ENCODE measurements at places on chromosomes 7 and 10.
A peak's percentile ranks its signal among the peaks of the same experiment; 100 is the strongest.

- DNase-seq, result no peak
These were observed 417.0 kb downstream of the CALN1 start for GRCh38 chr7:71995111-71995510.

- no peak for DNase-seq
These were observed 91.5 kb downstream of the GSDME start for GRCh38 chr7:24665564-24666294.

- DNase-seq, result no peak
These were observed 47.6 kb downstream of the BMS1 start for GRCh38 chr10:42830237-42830636.

DNA sequence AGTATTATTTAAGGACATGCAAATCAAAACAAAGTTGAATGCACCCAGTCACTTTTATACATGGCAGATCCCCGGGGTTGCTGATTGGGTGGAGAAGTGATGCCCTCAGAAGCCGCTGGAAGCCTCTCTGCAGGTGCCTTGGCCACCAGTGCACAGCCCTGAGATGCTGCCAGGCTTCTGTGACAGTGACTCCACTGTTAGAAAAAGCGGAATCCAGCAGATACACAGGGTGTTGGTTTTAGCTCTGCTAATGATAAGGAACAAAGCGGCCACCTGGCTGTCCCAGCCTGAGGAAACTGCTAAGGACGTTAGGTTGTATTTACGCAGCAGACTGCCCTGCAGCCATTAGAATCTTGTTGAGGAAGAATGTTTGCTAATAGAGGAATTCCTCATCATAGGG is 47.5 kb downstream of the JAKMIP3 start:
- no peak for DNase-seq

DNA sequence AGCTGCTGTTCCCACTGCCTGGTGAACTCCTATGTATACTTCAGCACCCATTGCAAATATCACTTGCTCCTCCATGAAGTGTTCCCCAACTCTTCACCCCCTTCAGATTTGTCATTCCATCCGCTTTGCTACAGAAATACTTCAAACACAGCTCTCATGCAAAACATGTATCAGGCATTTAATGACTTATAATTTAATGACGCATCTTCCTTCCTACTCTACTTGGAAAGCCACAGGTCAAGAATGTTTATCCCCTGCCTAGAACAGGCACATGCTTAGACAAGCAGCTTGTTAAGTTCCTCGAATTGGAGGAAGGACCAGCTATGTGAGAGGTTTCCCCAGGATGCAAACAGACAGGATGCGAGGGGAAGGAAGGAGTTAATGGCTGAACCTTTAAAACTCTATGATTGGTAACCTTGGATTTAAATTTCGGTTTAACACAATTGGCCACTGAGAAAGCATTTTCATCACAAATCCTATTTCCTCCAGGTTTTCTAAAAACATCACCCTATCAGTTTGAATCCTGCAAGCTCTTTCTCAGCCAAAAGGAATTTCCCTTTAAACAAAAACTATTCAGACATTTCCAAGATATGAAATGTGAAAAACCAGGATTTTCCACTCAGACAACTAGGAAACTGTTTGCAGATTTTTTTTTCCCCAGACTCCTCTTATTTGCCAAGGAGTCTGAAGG is 11.5 kb downstream of the CREB3L2 start:
- peak; percentile 94 for DNase-seq

GRCh38 chr10:97096261-97097083 is 89.3 kb downstream of the SLIT1 start:
- DNase-seq, result no peak

GRCh38 chr7:150369748-150370501 is 1.3 kb downstream of the REPIN1 start:
- DNase-seq, result no peak

DNA sequence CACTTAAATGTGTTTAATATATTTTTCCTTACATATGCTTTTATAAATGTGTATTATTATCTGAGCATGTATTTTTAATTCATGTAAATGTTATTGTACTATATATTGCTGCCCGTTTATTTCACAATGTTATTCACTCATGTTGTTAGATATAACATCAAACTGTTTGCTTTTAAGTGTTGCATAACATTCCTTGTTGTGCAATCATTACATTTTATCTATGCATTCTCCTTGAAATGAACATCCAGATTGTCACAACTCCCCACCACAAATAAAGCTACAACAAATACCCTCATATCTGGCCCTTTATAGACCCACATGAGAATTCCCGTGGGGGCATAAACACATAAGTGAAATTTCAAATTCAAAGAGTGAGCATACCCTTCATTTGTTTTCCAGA is 264.2 kb downstream of the HPSE2 start:
- no peak for DNase-seq

DNA sequence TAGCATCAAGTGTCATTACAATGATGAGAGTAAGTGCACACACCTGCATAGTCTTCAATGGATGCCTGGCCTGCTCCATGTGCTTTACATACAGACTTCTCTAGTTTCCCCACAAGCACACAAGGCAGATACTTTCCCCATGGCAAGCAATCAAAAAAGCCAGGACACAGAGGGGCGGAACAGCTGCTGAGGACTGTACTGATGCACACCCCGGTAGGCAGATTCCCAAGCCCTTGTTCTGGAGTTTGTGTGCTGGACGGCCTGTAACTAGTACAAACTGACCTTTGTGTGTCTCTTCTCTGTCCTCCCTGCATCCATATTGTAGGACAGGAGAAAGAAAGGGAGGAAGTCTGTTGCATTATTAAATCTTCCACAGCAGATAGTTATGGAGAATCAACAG is 25.8 kb downstream of the UBE2D4 start:
- no peak for DNase-seq

DNA sequence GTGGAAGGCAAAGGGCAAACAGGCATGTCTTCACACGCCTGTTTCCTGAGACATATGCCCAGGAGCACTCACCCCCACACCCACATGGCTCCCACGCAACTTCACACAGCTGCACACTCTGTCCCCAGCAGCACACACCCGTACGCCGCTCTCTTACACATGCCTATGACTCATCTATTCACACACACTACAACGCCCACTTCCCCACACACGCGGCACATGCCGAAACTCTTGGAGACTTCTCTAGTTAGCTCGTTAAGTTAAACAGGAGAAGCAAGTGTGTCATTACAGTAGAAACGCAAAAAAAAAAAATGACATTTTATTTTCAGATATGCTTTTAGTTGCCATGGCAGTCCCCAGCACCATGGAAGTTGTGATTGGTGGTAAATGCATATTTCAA is 6.7 kb downstream of the CALN1 start:
- no peak for DNase-seq

DNA sequence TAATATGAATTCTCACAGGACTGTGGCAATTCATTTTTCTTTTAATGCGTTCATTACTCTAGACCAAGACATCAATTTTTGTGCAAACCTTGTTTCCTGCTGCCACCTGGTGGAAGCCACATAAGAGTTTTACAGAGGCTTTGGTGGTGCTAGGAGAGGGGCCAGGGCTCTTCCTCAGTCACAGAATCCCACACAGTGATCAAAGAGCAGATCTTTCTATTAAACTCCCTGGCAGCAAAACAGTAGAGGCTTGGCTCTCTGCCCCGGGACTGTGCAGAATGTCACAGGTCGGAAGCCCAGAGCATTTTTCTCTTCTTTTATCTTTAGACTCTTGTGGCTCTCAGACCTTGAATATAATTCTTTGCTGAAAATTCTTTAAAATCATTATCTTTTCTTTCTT is 506.4 kb upstream of the C7orf33 start:
- peak; percentile 14 for DNase-seq

GRCh38 chr7:92669616-92670165 is 79.5 kb upstream of the FAM133B start:
- DNase-seq, result no peak

DNA sequence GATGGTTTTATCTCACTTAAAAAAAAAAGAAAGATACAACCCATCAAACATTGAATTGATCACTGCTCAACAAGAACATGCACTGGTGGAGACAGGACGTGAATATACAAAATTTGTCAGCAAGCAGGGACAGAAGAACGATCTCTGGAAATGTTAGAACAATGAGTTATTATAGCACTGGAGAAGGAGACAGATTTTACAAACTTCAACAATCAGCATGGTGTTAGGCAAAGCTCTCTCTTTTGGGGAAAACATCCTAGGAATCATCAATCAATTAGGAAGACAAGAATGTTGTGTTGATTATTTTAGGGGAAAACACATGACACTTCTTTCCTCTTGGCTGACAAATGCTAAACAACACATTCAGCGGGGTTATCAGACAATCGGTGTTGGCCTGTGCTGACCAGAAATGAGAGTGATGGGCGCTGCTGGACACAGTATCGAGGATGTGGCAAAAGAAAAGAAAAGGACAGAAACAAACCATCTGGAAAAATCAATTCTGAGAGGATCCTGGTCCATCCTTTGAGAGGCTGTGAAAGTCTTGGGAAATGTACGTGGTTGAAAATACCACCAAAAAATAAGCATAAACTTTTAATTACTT is 103.9 kb downstream of the RAPGEF5 start:
- no peak for DNase-seq
